ENCODE measurements at places on chromosomes 1 and 21.

- DNase-seq: no peak
These were observed 1188.3 kb downstream of the BRINP3 start for GRCh38 chr1:189289346-189289745.

- DNase-seq: no peak
These were observed 253.4 kb upstream of the CSF3R start for GRCh38 chr1:36735939-36736730.

DNA sequence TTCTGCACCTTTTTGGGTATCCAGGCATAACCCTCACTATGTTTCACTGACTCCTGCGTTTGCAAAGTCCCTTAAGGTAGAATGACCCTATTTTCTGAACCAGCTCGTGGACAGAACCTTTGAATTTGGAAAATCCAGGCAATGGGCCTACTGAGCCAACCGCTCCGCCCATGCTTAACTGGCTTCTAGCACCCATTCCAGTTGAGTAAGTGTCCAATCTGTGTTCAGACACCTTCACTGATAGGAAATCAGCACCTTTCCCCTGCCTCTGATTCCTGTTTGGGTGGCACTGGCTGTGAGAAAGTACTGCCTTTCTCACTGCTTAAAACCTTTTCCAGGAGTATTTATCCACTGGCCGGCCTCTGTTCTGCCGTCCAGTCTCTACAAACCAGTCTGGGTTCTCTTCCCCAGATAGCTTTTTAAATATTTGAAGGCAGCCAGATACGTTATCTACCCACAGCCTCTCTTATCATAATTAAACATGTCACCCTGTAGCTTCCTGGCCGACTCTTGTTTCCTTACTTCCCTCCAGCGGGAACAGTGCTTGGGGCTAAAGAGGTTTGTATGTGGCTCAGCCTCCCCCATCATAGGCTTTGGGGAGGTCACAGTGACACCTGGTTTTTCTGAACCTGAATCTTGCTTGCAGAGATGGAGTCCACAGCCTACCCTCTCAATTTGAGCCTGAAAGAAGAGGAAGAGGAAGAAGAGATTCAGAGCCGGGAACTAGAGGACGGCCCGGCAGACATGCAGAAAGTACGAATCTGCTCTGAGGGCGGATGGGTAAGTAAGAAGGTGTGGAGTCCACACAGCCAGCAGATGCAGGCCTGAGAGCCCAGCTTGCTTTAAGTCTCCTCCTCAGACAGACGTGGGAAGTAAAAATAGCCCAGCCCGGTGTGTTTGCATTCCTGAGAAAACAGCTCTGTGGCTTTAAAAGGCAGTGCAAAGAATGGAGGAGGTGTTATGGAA is 1.3 kb downstream of the POGK start:
- peak; percentile 29 for DNase-seq

- no peak for DNase-seq
These were observed 547.3 kb upstream of the PLXNA2 start for GRCh38 chr1:208791456-208791855.

DNA sequence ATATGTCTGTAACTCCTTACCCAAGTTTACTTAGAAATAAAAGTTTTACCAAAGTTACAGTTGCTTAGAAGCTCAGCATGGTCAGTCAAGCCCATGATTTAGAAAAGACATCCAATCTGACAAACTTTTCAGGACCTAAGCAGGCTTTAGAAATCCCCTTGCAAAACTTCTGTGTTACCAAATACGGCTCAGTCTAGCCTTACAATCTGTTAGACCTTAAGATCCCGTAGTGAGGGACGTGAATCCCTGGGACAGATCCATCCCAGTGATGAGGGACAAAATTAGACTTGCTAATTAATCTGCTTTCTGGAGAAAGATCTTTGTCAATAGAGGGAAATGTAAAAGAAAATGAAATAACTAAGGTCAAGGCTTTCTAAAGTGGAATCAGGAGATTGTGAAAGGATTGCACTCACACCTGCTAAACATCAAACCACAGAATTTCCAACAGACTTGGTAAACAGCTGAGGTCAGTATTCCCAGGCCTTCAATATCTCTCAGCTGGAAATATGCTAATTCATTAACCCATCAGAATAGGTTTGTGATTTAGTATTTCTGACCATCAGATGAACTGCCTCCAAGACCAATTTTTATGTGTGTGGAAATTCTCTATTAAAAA is 375.3 kb downstream of the DUSP10 start:
- DNase-seq: no peak

DNA sequence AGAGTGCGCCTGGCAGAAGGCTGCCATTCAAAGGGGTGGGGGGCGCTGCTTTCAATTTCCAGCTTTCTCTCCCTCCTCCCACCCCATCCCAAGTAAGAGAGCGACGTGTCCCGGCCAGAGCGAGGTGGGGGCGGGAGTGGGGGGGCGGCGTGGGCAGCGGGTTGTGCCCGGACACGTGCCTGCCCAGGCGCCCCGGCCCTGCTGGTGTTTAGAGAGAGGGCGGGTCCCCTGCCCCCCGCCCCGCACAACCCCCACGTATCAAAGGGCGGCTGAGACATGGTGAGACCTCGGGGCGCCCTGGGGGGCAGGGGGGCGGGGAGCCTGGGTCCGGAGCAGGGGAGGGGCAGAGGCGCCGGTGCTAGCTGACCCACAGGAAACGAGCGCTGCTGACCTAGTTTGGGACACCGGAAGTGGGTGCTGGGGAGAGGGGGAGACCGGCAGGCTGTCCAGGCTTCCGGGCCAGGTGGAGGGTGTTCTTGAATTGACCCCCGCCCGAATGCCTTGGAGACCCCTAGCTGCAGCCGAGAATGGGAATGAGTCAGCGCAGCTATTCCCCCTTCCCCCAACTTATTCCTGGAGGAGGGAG is 1.3 kb downstream of the ZBTB7B start:
- DNase-seq: no peak

DNA sequence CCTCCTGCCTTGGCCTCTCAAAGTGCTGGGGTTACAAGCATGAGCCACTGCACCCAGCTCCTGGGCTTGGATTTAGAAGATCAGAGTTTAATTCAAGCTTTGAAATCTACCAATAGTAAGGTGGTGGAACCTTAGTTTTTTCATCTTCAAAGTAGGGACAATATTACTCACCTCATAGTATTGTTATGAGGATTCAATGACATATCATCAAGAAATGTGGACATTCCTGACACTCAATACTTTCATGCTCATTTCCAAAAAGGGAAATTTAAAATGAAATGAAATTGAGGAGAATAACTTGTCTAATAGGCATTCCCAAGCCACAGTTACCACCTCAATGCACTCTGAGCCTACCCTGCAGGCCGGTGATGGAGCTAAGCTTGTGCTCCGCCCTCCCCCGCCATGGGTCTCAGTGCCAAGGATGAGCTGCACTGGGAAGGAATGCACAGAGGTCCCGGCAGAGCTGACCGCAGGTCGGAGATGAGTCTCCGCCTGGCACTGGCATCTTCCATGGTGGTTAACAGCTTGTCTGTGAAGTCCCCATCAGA is 56.5 kb upstream of the BCAR3 start:
- no peak for DNase-seq

- DNase-seq: no peak
These were observed 53.6 kb downstream of the CAPN8 start for GRCh38 chr1:223611936-223612335.

GRCh38 chr1:15747378-15747777 is 5.1 kb downstream of the TMEM82 start:
- DNase-seq: no peak

DNA sequence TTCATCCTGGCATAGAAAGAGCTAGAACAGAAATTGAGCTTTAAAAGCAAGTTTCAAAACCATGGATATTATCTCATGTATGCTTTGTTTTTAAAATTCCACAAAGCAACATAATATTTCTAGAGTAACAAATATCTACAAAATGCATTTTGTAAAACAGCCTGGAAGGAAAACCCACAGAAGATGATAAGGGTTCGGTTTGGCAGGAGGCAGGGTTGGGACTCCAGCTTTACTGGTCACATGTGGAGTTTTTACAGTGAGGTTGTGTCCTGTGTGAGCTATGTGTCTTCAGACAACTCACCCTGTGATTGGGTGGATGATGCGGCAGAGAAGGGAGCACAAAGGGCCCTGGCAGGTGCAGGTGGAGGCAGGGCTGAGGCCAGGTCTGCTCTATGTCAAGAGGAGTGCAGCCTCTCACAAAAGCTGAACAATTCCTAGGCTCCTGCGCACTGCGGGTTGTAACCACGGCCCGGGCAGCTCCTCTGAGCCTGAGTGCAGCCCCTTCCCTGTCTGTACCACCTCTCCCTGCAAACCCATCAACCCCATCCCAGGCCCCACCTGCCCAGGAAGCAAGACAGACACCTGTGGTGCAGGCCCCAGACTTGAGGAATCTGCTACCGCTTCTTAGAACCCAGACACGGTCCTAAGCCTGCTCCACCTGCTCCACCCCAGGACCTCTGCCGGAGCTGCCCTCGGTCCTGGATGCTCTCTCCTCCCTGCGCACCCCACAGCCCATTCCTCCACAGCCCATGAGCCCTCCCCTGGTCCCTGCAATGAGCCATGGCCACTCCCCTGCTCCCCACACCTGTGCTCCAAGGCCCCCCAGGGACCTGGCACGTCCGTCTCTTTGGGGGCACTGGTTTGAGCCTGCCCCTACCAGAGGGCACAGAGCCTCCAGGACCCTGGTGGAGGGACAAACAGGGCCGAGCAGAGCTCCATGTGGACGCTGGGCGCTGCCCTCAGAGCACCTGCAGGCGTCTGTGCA is 2.8 kb upstream of the COL18A1 start:
- DNase-seq: no peak

GRCh38 chr1:241579434-241579833 is 47.3 kb downstream of the KMO start:
- no peak for DNase-seq

- no peak for DNase-seq
These were observed 126.9 kb upstream of the ERRFI1 start for GRCh38 chr1:8152731-8153702.

- no peak for DNase-seq
These were observed 13.9 kb downstream of the LSS start for GRCh38 chr21:46214478-46215340.

- no peak for DNase-seq
These were observed 17.0 kb upstream of the MACF1 start for GRCh38 chr1:39187275-39188046.

DNA sequence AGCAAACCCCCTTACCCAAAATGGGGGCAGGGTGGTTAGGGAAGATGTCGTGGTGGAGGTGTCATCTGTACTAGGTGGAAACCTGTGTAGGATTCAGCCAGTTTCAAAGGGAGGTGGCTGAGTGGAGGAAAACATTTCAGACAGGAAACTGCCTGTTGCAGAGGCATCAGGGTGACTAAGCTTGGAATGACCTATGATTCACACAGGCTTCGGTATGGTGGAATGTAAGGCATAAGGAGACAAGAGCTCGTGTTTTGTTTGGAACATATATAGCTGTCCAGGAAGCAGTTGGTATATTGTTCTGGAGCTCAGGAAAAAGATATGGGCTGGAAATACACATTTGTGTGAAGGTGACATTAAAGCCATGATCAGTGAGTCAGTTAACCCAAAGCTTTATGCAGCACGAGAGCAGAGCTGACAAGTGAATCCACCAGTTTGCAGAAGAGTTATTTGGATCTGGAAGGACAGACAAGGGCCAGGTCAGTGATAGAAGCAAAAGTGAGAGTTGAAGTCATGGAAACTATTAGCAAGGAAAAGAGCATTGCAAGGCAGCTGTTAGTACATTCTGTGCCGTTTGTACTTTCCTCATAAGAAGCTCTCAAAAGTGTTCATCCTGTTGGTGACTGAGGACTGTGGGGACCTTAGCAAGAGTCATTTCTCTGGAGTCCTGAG is 12.2 kb downstream of the UTP25 start:
- DNase-seq: no peak

- DNase-seq: no peak
These were observed 13.9 kb upstream of the IFFO2 start for GRCh38 chr1:18970358-18970757.

GRCh38 chr1:23436520-23437354 is 12.2 kb upstream of the TCEA3 start:
- no peak for DNase-seq

All from Kasumi-1 (cell line).